ENCODE measurements at places on chromosomes 6 and 20.
A peak's percentile ranks its signal among the peaks of the same experiment; 100 is the strongest.

DNA sequence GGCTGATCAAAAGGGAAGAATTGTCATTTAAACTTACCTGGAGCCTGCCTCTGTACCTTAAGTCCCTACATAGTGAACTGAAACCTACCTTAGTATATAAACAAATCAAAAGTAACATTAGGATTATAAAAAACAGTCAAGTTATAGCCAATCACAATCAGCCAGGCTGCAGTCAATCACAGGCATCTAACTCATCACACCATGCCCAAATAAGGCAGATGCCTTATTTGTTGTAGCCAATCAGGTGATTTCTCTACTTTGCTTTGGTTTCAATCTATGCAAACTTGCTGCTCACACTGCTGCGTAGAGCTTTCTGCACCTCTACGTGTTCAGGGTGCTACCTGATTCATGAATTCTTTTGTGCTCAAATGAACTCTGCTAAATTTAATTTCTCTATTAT, 18.3 kb upstream of the DEFB113 start:
- DNase-seq, result no peak

DNA sequence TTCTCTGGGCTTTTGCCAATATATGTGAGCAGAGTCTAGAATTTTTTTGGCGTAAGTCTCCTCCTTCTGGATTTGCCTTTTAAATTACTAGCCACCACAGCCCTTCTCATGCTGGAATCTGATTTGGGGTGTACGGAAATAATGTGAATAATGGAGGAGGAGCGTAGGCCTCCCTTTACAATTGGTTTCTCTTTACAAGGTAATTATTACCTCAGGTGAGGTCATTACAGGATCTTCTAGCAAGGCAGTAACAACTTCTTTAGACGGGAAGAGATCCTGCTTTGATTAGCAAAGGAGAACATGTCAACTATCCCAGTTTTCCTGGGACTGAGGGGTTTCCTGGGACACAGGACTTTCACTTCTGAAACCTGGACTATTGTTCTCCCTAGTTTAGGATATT, 8.9 kb downstream of the RWDD2A start:
- no peak for DNase-seq

GRCh38 chr6:117449549-117450439, 24.1 kb upstream of the ROS1 start:
- peak; percentile 69 for DNase-seq

DNA sequence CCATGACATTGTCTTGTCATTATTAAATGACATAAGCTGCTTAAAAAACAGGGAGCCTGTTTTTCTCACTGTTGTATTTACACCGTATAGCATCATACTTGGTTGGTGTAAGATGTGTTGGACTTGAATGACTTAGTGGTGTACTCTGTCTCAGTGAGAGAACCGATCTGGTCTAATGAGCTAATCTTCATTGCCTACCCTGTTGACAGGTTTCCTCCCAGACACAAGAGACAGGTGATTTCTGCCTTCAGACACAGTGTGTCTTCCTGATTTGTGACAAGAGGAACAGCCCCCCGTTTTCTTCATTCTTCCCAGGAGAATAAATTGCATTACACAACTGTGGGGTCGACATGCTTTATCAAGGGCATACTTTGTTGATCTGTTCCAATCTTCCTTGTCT, 137.2 kb upstream of the ID4 start:
- DNase-seq, result no peak

DNA sequence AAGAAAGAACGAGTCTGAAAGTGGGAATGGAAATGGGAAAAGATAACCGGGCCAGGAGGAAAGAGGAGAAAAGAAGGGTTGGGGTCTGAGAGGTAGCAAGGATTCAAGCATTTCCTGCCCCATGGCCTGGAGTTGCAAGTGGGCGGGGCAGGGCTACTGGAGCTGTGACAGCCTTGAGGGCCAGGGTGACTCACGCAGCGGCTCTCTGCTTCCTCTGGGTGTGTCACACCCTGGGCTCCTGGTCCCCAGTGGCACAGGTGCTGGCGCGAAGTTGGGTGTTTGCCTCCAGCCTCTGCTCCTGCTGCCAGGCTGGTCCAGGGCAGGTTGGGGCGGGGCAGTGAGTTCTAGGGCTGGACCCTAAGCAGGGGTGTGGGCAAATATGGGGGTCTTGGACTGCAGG, 3.3 kb upstream of the ULBP3 start:
- peak; percentile 32 for DNase-seq

GRCh38 chr6:118939683-118940082, 4.7 kb upstream of the MCM9 start:
- no peak for DNase-seq

DNA sequence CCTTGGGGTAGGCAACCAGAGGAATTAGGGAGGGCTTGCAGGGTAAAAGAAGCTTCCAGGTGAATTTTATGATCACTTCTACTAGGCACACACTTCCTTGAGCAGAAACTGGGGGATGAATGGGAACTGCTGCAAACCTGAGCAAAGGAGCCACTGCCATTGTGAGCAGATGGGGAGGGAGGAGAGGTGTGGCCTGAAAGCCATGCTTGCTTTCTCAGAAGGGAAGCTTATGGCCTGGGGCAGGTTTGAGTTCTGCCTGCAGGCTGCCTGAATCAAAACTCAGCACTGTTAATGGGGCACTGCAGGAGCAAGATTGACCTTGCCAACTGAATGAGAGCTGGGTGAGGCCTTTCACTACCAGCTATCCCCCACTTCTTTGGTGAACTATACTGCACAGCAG, 328.1 kb downstream of the NKAIN2 start:
- no peak for DNase-seq

DNA sequence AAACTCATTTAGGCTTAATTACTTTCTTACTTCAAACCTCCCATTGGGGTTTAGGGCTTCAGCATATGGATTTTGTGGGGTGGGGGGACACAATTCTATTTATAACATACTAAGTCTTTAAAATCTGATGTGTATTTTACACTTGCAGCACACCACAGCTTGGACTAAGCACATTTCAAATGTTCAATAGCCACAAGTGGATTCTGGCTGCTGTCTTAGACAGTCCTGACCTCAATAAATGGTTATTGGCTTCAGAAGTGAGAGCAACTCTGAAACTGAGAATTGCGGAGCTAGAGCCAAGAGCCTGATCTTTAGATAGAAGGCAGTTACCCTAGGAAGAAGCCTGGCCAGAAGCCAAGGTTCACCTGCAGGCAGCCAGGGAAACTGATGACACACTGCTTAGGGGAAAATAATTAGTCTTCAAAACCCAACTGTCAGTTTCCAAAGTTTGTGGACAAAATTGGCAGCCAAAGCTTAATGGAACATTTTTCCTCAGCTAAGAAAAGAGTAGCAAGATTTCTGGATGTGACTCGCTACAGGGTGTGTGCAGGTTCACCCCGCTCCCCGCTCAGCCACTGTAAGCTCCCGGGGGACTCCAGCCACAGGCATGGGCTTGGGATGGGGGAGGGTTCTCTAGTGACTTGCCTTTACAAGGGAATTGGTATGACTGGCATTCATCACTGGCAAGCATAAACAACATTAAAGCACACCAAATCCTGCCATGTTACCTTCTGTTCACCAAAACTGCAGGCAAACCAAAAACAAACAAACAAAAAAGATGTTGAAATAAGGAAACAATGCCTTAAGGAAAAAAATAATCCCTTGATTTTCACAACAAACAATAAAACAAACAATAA, 219.8 kb downstream of the TFAP2A start:
- peak; percentile 65 for DNase-seq

- DNase-seq, result no peak
These were observed 159.4 kb downstream of the SIM1 start for GRCh38 chr6:100305209-100305869.

DNA sequence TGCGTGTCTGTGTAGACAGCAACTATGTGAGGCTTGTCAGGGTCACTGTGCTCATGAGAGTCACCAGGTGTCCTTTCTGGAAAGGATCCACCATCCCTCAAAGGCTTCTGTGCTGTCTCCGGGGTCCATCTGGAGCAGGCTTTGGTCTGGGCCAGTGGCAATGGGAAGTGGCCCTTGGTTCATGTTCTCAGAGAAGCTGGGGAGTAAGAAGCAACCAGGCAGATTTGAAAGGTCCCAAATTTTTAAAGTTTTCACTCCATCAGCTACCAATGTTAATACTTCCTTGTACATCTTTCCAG, 68.2 kb downstream of the GCNT2 start:
- no peak for DNase-seq

DNA sequence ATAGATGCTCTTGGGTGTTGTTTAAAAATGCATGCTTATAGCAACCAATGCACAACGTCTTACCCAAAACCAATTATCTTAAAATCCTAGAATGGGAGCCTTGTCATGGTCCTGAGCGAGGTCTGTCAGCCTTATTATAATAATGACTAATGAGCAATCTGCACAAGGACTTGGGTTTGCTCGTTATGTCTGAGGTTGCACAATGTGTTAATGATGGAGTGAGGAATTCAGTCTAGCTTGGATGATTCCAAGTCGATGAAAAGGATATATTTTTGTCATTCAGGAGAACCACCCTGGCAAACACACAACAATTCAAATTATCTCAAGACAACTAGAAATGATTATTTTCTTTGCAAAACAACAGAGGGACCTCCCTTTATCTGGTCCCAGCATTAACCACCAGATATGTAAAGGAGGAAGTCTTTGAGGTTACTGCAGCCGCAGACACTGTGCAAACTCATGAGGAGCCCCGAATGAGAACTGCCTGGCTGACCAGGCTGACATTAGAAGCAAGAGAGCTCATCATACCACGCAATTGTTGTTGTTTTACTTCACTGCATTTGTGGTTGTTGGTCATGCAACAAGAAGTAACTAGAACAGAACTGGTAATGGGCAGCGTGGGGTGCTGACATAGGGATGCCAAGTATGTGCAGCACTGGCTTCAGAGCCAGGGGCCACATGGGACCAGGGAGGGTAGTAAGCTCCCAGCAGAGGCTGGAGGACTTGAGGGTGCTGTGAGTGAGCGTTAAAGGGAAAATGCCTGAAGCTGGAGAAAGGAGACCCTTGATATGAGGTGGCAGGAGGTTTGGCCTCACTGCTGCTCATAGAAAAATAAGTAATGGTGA, 488.3 kb downstream of the CDH26 start:
- peak; percentile 6 for DNase-seq

GRCh38 chr6:152098683-152099082, 291.2 kb downstream of the ESR1 start:
- DNase-seq, result no peak
